Left lung (tissue), 14 donors: ENCODE measurements at places on chromosomes 3 and 15.

DNA sequence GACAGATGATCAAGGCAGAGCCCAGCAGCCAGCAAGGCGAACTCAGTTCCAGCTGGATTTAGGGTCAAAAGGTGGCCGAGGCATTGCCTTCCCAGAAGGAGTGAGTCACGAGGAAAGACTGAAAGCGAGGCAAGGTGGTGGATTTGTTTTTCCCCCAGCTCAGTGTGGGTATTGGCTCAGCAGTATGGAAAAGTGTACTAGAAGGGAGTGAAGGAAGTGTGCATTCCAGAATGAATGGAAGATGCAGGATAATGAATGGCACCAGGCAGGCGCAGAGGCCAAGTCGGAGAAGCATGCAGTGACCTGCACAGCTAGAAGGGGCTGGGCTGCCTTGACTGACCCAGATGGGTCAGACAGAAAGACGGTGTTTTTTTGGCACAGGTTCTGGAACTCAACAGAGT is 46.3 kb downstream of the FOXP1 start:
- DNase-seq, result no peak

GRCh38 chr3:106059953-106060517 is 191.2 kb upstream of the CBLB start:
- DNase-seq, result no peak

- peak; percentile 46 for DNase-seq
These were observed 10.9 kb downstream of the PLCD1 start for GRCh38 chr3:38018296-38019266.

DNA sequence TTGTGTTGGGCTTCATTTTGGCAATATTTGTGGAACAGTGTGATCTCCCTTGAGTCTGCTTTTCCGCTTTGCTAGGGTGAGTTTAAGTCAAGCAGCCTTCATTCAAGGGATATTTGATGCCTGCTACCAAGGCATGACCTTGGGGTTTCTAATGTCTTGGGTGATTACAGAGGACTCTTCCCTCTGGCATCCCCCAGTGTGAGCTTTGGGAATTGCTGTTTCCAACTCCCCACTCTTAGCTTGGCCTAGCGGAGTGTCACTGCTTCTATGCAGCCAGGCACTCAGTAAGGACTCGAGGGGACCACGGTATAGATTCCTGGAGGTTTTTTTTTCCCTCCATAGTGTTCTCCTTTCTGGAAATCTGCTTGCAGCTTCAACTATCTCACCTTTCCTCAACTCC is 21.1 kb downstream of the GCNT3 start:
- no peak for DNase-seq

GRCh38 chr15:100592898-100593297 is 9.1 kb downstream of the LINS1 start:
- no peak for DNase-seq

DNA sequence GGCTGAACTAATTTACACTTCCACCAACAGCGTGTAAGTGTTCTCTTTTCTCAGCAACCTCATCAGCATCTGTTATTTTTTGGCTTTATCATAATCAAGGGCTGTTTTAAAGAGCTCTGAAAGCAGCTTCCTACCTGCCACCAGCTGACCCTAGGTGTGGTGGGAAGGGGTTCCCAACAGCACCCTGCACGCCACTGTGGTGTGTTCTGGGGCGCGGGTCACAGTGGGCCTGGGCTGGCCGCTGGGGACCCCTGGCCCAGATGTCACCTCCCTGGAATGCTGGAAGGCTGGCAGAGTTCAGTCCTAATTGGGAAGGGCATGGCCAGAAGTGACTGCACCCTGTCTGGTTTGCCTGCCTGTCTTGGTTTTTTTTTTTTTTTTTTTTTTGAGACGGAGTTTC is 82.2 kb downstream of the ASB7 start:
- DNase-seq, result no peak

GRCh38 chr3:154398084-154398967 is 31.7 kb downstream of the GPR149 start:
- DNase-seq, result no peak

DNA sequence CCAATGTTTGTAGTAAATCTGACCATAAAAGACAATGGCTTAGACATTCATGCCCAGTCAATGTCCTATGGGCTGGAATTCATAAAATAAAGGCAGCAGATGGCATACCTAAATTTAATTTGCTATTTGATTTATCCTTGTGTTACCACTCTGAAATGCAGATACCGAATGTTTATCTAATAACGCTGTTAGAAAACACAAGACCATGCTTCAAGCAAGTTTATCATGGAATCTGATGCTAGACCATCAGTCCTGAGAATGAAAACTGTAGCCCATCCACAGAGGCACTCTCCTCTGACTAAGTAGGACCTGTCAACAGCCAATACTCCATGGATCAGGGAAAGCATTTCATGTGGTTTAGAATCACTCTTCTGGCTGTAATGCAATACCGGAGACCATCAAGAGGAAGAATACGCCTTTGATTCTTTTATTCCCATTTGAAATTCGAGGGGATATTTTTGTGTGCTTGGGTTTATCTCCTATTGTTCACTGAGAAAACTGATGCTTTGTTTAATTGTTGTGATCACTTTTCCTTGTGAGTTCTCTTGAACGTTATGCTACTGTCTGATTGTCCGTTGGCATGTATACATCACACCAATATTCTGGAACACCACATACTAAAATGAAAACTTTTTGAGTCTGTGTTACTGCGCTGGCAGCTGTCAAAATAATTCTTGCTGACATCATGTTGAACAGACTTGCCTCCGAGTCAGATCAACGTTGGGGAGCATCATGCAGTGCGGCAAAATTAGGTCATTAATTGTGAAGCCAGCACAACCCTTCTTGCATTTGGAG is 12.1 kb upstream of the CPB1 start:
- no peak for DNase-seq

GRCh38 chr3:55489798-55490132 is 2.7 kb upstream of the WNT5A start:
- no peak for DNase-seq

DNA sequence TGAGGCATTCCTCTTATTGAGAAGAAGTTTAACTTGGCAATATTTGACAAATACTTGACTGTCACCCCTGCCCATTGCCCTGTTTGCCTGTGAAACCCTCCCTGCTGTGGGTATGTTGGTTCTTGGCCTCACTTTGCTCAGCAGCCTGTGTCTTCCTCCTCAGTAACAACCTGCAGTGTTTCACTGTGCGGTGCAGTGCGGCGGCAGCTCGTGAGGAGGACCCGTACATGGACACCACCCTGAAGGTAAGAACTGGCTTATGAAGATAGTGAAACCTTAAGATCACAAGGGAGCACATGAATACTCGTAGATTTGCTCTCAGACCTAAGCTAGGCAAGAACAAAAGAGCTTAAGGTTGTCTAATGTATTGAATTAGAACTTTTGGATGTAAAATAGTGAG is 21.0 kb downstream of the HPS3 start:
- DNase-seq, result no peak

DNA sequence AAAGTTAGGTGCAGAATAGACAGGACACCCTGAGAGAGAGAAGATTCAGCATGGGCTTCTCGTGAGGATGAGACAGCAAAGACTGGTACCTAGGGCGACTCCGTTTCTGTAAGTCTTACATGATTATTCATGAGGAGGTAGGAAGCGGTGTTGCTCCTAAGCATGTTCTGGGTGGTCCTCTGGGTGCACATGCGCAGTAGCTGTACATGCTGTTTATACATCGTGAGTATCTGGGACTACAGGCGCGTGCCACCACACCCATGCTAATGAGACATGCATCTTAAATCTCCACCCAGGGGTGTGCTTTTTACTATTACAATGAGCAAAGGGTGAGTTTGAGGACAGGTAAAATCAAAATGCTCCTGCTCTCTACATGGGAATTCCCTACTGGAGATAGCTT is 12.3 kb downstream of the ALPK3 start:
- DNase-seq, result no peak

DNA sequence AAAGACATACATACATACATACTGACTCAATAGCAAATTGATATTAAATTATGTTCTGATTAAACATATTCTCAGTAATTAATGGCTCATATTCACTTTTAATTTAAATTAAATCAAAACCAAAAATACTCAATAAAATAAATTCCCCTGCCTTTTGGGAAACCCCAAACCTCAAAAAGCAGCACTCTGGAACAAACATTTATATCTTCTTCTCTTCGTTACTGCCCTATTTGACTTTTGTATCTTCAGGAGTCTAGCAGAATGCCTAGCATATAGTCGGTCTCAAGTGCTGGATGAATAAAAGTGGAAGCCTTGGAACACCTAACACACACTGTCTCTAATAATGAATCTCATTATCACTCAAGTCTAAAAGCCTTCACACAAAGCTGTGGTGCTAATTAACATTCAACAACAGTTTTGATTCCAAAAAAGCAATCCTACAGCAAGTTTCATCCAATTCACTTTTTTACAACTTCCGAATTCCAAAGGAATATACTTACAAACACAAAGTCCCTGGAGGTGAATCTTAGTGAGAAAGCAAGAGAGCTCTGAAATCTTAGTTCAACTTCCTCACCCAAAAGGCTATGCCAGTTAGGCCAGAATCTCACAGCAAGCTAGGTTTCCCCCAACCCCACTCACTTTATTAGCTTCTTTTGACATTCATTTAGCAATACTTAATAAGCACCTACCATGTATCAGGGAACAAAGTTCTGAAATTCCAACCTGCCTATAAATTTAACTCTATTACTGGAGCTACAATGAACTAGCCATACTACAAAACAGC is 35.0 kb downstream of the GSK3B start:
- DNase-seq, result no peak

DNA sequence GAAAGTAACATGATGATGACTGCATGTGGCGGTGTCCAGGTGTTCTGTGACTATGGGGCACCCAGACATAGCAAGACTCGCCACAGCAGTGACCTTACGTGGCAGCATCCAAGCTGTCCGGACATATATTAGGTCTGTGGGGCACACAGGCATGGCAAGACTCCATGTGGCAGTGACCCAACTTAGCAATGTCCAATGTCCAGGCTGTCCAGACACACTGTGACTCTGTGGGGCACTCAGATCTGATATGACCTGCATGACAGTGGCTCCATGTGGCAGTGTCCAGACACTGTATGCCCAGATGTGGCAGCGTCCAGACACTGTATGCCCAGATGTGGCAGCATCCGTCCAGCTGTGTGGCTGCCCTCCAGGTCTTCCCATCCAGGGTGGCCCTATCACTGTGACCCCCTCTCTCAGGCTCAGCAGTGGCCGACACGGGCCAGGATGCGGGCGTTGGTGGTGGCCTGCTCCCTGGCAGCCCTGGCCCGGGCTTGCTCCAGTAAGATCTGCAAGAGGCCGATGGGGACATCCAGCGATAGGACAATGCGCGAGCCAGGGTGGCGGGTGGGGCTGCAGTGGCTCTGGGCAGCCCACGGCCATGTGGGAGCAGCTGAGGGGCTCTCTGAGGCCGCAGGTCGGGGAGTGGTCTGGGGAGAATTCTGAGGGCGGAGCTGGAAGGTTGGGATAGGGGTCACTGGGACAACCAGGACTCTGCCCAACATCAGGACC is 1.1 kb downstream of the UCN2 start:
- no peak for DNase-seq

DNA sequence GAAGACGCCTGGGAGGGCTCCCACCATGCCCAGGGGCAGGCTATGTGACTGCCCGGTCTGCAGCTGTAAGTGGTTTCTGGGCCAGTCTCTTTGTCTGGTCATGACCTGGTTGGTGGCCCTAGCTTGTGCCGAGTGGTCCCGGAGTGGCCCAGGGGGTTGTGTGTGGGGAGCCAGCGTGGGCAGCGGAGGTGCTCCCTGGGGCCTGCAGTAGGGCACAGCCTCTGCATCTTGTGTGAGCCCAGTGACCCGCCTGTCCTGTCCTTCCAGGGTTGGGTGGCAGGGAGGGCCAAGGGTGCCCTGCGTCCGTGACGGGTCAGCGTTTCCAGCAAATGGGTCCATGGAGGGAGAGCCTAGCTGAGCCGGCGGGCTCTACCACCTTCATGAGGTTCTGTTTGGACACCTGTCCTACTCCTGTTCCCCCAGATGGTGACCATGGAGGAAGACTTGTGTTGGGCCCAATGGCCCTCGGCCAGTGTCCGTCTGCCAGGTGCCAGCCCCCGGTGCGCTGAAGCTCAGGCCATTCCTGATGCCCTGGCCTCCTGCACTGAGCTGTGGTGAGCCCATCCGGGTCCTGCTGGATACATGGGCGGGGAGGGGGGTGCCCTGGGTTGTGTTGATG is 215.4 kb downstream of the SNRPN start:
- peak; percentile 79 for DNase-seq

DNA sequence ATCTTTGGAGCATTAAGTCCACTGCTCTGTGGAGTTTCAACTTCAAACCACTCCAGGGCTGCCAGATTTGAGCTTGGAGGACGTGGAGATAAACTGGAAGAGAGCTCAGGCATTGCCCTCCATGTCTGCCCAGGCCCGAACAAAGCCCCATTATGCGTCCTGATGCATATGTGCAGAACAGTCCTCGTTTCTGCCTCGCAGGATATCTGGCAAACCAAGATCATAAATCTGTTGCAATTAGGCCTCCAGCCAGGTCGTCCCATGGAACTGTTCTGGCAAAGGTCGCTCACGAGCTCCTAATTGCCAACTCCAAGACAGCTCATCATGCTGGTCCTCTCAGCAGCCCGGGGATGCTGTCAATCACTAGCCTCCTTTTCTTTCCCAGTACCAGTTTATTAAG is 91.2 kb downstream of the SEMA5B start:
- DNase-seq, result no peak

DNA sequence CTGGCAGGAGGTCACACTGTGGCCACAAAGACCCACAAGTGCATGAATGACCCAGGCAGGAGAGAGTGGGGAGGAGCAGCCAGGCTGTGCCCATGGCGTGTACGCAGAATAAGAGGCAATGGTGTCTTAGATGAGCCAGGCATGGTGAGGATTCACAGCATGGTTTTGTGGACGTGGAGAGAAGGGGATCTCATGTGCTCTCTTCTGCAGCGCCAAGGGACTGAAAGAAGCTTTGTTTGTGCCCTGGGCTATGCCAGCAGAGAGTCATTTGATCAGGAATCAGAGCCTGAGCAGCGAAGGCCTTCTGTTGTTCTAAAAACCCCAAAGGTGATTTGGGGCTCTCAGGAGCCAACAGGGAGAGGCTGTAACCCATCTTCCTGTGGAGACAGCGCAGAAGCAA is 18.7 kb upstream of the RPP14 start:
- DNase-seq, result no peak

DNA sequence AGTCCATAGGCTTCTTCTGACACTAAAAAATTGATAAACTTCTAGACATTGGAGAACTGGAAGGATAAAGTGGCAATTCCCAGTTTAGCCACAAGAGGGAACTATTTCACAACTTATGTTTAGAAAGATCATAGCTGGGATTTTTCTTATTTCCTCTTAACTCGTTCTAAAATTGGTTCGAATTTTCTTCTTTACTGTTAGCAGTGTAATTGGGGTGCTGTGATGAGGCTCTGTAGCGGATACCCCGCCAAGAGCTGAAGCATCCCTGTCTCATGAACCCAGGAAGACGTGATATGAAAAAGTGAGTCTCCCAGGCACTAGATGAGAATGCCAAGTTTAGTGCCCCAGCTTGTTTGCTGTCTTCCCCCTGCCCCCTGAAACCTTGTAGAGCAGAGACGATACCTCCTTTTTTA is 85.1 kb downstream of the PDCD6IP start:
- no peak for DNase-seq

DNA sequence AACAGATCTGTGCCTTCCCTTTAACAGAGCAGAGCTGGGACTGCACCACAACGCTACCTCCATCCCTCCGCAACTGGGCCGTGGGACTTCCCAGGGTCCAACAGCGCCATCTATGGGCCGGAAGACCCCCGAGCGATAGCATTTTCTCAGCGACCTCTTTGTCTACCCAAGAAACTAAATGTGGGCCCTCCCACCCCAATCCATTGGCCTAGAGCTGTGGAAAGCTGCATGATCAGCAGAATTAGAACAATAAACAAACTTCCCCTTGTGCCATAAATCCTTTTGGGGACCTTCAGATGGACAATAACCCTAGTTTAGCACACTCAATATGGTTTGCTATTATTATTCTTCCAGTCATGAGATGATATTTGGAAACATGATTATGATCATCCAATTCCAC is 74.8 kb upstream of the NTRK3 start:
- DNase-seq, result no peak
